Memory B cell (primary cell): ENCODE measurements at places on chromosomes 2 and 18.

DNA sequence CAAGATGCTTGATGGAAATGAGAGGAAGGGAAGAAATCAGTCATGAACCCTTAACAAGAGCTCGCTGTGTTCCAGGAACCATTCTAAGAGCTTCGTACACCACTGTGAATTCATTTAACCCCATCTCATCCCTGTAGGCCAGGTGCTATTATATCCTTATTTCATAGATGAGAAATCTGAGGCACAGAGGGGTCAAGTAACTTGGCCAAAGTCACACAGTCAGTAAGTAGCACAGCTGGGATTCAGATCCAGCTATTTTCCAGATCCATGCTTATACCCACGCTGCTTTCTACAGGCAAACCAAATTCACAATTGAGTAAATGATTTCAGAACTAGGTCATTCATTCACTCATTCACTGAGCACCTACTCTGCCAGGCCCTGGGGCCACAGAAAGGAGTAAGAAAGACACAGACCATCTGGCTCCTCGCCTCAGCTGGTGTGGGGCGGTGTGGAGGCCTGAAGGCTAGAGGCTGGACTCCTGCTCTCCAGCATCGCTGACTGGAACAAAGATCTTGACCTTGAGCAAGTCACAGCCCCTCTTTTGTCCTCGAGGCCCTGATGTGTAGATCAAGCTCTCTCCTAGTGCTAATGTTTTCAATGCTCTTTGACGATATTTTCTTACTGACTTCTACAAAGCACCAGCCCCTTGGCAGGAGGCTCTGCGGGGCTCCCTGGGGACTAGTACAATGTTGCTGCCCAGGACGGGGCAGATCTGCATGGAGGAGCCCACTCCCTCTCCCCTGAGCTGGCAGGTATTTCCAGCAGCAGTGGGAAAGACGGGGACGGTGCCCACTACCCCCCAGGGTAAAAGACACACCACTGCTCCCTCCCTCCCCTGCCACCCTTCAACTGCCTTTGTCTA, 26.5 kb downstream of the STEAP3 start:
- no peak for DNase-seq

GRCh38 chr2:75538521-75539490, 21.9 kb downstream of the EVA1A start:
- no peak for DNase-seq

DNA sequence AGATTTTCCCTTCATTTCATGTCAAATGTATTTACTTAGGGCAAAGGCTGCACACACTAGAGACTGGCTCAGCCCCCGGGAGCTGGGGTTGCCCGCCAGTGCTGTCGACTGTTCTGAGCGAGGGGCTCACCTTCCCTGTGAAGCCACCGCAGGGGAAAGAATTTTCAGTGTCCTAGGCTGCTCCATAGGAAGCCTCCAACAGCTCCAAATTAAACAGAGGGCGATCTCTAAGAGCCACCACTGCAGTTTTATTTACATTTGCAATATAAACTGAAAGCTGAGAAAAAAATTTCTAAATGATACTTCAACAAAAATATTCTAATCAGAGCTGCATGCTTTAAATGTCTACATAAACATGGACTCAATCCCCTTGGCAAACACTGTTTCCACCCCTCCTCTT, 54.0 kb downstream of the UXS1 start:
- DNase-seq: no peak

GRCh38 chr2:113112871-113113270, 14.5 kb upstream of the IL1RN start:
- no peak for DNase-seq

GRCh38 chr2:98907385-98907784, 28.6 kb downstream of the CRACDL start:
- DNase-seq: no peak

DNA sequence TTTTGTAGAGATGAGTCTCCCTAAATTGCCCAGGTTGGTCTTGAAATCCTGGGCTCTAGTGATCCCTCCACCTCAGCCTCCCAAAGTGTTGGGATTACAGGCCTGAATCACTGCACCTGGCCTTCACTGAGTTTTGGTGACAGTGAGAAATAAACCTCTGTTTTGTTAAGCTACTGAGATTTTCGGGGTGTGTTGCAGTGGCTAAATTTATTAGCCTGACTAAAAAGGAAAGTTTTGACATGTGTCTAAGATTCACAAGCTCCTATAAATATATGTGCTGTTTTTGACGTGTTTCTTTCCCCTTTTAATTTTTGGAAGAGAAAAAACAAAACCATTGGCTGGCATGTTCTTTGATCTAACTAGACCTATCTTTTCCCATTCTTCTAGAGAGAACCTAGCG, 190.5 kb upstream of the MC4R start:
- DNase-seq: no peak

- DNase-seq: no peak
Observed at GRCh38 chr2:22290302-22290701, 1094.7 kb upstream of the KLHL29 start.

DNA sequence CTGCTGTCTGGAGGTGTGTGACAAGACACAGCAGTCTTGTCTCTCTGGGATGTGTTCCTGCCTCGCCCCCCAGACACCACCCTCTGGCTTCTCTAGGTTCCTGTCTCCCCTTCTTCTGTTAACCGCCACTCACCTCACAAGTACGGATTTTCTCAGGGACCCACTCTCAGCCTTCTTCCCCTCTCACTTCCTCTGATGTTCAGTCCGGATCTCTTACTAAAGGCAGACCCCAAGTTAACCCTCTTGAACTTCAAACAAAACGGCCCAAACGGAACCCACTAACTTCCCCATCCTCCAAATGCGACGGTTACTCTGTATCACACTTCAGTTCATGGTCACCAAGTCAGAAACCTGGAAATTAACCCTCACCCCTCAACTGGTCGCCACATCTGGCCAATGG, 32.0 kb downstream of the B4GALT6 start:
- no peak for DNase-seq

- no peak for DNase-seq
Observed at GRCh38 chr2:200482194-200482593, 27.7 kb downstream of the KCTD18 start.

DNA sequence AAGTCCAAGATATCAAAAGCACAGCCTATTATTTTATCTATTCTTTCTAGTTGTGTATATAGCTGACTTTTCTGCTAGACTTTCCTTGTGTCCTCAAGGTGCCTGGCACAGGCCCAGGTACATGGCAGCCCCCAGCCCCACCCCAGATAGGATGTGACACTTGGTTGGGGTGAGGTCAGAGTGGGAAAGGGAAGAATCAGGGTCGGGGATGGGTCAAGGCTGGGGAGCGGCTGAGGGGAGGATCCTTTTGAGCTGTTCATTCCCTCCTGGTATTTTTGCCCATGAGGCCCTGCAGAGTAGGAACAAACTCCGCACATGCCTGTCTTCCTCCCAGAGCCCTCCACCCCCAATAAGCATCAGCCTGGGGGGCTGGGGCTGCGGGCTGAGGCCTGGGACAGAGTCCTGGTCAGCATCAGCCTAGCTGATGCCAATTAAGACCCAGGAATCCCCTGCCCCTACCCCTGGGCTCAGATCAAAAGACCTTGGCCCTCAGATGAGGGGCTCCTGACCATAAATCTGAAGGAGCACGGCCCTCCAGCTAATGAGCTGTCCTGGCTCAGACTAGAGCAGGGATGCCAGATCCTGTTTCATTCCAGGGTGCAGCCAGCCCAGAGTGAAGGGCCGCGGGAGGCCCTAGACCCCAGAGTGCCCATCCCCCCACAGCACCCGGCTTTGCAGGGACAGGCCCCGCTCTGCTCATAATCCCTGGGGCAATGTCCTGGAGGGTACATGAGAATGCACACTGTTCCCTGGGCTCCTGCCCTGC, 85.3 kb downstream of the SDC1 start:
- no peak for DNase-seq

GRCh38 chr2:105674859-105675541, 69.7 kb upstream of the NCK2 start:
- no peak for DNase-seq

GRCh38 chr2:3317277-3317685, 60.3 kb downstream of the EIPR1 start:
- no peak for DNase-seq

GRCh38 chr2:65278531-65278981, 50.9 kb downstream of the ACTR2 start:
- no peak for DNase-seq

- no peak for DNase-seq
Observed at GRCh38 chr2:19643117-19643518, 258.7 kb downstream of the TTC32 start.

DNA sequence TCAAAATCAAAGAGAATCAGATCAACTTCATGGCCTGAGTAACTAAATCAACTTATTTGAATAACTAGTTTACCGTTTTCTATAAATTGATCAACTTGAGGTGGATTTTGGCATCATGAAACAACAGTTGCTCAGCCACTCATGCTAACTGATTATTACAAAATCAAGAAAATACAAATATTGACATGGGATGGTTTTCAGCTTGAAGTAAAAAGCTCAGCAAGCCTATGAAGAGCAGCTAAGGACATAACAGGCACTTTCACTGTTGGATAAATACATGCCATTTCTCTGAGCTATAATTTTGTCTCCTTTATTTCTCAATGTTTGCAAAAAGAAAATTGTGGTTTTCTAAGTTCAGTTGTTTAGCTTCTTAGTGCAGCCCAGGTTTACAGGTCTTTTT, 18.9 kb downstream of the SRD5A2 start:
- DNase-seq: no peak

DNA sequence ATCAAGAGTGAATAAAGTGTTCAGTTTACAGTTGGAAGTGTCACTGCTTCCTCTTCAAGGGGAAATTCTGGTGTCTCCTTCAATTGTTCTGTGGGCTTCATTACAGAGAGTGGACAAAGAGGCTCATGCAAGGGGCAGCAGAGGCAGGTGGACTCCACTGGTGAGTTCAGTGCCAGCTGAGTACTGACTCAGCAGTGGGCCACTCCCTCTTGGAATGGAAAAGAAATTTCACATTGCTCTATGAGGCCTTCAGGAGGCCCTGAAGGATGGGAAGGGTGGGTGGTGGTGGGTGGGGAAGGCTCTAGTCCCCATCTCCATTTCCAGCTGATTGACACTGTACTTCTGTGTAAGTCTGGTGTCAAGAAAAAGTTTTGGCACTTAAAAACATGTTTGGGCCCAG, 66.4 kb downstream of the PRELID3A start:
- no peak for DNase-seq

GRCh38 chr2:212912445-212913103, 238.8 kb downstream of the IKZF2 start:
- DNase-seq: no peak

DNA sequence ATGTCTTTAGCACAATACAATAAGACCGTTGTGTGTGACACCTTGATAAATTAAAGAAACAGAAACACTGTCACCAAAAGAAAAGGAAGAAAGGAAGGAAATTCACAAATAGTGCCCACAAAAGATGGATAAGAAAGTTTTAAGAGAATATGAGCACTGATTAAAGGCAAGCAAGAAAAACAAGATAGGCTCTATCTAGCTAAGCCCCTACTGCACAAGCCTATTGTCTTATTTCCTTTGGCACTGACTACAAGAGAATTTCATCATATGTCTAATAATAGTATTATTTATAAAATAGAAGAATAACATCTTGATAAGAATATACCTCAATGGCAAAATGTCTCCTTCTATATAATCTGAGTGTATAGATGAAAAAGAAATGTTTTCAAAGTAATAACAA, 335.7 kb downstream of the NCKAP5 start:
- no peak for DNase-seq

GRCh38 chr2:211875488-211875887, 663.1 kb downstream of the ERBB4 start:
- DNase-seq: no peak

GRCh38 chr2:86747711-86748639, 27.9 kb downstream of the RMND5A start:
- no peak for DNase-seq

- DNase-seq: no peak
Observed at GRCh38 chr2:166404831-166405568, 29.3 kb upstream of the SCN9A start.

DNA sequence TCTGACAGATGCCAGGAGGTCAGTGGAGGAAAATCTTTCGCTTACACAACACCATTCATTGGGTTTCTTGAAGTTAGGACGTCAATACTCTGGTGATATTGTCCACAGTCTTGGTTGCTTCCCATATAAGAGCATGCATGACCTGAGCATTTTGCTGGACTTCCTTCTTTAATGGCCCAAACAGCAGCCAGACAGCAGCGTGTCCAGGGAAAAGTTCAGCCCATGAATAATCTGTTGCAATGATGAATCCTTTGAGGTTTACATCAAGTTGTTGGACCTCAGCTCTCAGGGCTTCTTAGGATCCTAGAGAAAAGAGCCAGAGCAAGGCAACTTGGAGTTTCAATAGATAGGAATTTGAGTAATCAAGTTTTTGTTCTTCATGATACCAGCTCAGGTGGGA, 155.6 kb upstream of the MGAT5 start:
- no peak for DNase-seq

GRCh38 chr2:89000235-89000634, 308.8 kb downstream of the RPIA start:
- DNase-seq: no peak

DNA sequence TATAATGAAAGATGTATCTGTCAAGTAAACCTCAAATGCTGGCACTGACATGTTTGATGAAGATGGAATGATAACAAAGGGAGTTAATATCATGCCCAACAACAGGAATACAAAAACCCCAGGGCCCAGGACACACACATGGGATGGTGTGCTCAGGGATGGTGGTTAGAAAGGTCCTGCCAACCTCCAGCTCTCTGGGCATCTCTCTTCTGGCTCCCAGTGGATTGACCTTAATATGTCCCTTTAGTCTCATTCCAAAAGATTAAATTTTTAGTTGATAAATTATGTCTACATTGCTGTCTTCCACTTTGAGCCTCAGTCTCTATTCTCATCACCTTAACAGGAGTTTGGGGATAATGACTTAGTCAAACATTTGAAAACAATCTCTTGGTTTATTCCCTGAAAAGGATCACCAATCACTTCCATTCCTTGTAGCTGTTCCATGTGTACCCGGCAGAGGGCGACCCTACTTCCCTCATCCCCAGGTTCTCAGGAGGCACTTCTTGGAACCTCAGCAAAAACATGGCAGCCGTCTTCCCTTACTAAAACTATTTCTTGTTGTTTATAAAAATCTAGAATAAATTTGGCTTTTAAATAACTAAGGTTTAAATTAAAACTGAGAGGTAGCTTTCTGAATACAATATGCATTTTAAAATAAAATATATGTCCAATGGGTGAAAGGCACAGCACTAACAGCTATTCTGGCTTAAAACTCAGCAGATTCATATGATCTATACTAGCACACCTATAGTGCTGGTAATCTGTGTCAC, 29.6 kb downstream of the MCEE start:
- peak; percentile 16 for DNase-seq

DNA sequence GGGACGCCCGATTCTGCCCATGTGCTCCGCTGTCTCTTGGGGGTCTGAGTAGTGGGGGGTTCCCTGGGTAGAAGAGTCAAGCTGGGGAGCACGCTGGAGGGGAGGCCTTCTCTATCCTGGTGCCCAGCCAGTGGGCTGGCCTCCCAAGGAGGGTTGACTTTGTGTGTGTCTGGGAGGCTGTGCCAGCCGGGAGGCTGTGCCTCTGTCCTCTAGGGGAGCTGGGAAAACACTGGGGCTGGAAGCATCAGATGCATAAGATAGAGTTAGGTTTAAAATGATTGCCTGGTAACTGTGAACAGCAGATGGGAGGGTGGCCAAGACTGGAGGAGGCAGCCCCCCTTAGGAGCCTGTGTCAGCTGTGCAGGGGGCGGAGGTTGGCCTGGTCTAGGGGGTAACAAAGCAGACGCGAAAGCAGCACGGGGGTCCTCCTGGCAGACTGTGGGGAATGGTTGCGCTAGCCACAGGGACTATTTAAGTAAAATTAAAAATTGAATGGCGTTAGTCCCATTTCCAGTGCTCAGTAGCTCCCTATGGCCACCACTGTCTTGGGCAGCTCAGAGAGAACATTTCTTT, 1.3 kb downstream of the ING5 start:
- DNase-seq: no peak

- no peak for DNase-seq
Observed at GRCh38 chr2:25701801-25702200, 28.4 kb upstream of the DTNB start.
